ENCODE measurements at places on chromosomes 16 and 17.

GRCh38 chr16:59545721-59546120 is 811.6 kb upstream of the GOT2 start:
- no peak for DNase-seq

DNA sequence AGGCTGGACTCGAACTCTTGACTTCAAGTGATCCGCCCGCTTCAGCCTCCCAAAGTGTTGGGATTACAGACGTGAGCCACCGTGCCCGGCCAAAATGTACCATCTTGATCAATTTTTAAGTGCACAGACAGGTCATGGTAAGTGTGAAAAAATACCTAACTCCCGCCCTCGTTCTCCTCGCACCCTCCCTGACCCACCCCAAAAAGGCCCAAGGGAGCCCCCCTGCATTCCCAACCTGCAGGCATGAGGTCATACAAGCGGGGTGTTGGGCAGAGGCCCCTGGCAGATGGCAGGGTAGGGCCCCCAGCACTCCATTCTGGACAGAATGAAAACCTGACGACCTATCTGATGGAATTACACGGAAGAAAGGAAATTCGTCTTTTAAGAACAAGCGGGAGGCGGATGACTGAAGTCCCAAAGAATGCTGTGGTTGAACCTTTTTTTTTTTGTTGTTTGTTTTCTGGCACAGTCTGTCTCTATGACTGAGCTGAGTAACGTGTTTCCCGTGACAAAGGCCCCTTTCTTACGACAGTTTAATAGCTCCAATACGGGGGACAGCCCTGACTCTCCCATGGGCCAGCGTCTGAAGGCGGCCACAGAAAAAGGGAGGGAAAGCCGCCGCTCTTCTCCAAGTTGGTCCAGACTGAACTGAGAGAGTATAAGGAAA is 376.4 kb downstream of the SLC39A11 start:
- no peak for DNase-seq

GRCh38 chr17:76270127-76270592 is 5.0 kb downstream of the UBALD2 start:
- DNase-seq, result no peak

DNA sequence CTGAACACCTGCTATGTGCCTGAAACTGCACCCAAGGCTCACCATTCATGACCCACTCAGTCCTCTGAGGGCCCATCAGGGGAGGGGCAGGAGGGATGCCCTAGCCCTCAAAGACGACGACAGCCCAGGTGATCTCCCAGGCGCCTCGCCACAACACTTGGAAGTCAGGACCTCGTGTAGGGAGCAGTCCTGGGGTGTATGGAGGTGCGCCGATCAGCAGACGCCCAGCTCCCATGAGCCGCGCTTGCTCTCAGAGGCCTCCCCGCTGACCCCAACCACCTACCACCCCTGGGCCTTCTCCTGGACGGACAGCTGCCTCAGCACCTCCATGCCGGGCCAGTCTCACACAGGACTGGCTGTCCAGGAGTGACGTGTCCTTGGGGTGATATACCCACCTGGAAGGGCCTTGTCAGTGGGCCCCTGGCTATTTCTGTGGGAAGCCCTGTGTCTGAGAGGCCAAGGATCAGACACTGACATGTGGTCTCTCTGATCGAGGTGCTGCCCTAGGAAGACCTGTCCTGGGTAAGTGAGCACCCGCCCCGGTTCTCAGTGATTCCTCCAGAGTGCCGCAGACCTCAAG is 26.7 kb downstream of the KDM8 start:
- DNase-seq, result no peak

GRCh38 chr17:29112771-29113295 is 67.4 kb downstream of the MYO18A start:
- DNase-seq, result no peak

DNA sequence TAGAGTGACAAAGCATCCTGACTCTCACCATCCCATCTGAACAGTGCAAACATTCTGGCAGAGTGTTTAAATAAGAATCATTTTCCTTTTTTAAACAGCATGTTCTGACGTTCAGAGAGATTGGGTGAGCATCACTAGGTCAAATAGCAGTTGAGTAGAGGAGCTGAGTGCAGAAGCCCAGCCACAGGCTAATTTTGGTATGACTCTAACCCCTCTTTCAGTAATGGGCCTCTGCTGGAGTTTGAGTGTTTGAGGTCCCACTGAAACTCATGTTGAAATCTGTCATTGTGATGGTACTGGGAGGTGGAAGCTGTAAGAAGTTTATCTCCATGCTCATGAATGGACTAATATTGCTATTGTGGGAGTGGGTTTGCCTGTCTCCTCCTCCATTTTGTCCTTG is 194.4 kb downstream of the SALL1 start:
- no peak for DNase-seq

DNA sequence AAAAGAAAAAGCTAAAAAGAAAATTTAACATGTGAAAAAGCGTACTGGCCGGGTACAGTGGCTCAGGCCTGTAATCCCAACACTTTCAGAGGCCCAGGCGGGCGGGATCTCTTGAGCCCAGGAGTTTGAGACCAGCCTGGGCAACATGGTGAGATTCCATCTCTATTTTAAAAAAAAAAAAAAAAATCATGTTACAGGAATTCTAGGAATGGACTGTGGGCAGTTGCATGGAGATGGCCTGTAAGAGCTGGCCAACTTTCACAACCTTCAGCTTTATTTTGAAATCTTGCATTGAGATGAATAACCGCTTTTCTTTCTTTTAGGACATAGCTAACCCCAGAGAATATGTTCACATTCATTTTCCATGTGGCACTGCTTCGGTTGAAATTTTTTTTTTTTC is 8.2 kb upstream of the CIAO3 start:
- DNase-seq, result no peak

DNA sequence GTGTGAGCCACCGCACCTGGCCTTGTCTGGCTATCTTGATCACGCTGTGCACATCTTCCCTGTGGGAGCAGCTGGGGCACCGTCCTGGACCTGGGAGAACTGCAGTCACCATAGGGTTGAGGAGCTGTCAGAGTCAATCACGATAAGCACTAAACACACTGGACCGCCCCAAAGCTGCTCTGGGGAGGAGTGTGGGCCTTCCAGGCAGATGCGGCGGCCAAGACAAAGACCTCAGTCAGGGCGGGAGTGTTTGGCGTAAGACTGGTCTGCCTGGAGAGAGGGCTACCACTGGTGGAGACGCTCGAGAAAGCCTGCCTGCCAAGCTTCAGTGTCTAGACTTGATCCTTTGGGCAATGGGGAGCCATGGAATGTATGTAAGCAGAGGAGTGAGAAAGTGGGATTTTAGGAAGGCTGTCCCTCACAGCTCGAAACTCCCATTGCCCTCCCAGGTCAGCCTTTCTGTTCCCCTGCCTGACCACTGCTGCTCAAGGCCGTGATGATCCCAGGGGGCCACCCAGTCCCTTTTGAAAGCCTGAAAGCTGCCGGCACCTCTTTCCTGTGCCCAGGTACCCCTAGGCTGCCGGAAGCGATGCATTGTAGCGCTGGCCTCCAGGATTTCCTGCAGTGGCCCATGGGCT is 29.3 kb upstream of the CIBAR2 start:
- no peak for DNase-seq

GRCh38 chr16:68823401-68824135 is 19.8 kb upstream of the TANGO6 start:
- no peak for DNase-seq

DNA sequence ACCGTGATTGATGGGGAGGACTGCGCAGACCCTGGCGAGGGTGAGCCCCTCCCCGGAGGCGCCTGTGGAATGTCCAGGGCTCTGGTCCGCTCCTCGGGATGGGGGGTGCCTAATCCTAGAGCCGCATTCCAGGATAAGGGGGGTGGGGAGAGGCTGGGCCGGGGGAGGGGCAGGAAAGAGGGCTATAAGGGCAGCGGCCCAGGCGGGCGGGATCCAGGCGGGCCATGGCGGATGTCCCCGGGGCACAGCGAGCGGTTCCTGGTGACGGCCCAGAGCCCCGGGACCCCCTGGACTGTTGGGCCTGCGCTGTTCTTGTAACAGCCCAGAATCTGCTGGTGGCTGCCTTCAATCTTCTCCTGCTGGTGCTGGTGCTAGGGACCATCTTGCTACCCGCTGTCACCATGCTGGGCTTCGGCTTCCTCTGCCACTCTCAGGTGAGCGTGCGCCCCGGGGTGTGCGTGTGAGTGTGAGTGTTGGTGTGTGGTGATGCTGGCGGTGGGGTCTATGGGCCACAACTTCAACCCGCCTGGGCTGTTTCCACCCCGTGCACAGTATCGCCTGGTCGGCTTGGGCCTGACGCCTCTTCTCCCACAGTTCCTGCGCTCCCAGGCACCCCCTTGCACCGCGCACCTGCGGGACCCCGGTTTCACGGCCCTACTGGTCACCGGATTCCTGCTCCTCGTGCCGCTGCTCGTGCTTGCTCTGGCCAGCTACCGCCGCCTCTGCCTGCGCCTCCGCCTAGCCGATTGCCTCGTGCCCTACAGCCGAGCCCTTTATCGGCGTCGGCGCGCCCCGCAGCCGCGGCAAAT is at the start of gene TMEM88:
TMEM88 (plus strand) TSS at position 216 of the 809 bp plus-strand sequence; CDS start at position 225, 9 bp downstream.
- no peak for DNase-seq

DNA sequence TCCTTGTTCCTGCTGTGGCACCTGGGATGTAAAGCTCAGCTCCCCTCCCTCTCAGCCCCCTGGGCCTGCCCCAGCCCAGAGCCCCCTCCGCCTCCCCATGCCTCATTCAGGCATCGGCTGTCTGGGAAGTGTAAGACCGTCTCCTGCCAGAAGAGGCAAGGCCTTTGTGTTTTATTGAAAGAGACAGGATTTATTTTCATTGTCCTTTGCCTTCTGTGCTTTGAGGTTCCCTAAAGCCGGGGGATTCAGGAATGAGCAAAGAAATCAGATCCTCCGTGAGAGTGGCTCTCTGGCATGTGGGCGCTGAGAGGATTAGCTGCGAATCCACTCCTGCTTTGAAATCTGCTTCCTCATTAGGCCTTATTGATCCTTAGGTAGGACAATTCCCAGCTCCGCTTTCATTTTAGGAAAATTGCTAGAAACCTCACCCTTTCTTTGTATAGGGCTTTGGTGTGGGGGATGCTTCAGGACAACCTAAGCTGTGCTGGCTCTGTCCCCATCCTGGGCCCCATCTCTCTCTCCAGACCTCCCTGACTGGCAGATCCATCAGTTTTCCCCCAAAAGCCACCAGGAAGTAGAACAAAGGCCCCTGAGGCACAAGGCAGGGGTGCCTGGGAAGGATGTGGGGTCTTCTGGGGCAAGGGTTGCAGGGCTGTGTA is 211.5 kb upstream of the TNRC6C start:
- DNase-seq, result no peak

DNA sequence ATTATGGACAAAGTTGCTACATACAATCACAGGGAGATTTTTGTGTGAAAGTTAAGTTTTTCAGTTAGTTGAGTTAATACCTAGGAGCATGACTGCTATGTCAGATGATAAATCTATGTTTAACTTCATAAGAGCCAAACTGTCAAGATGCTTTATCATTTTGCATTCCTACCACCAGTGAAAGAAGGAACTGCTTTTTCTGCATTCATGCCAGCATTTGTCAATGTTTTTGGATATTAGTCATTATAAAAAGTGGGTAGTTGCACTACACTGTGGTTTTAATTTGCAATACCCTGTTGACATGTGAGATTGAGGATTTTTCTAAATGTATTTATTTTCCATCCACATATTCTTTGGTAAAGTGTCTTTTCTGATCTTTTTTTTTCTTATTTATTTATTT is 434.0 kb upstream of the MON1B start:
- no peak for DNase-seq

GRCh38 chr16:18958621-18959029 is 25.1 kb upstream of the TMC7 start:
- DNase-seq, result no peak

DNA sequence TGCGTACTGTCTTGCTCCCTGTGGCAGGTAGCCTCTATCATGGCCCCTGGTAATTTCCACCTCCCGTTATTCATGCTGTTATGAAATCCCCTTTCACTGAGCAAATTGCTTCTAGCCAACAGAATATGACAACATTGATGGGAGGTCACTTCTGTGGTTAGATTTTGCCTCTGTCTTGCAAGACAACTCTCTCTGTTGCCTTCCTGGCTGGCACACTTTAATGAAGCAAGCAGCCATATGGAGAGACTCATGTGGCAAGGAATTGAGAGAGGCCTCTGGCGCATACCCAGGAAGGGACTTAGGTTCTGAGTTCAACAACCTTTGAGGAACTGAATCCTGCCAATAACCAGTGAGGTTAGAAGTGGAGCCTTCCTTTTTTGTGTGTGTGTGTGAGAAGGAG is 51.8 kb upstream of the GPRC5B start:
- no peak for DNase-seq

- no peak for DNase-seq
Measured at GRCh38 chr16:89293276-89294143, 76.0 kb downstream of the ZNF778 start.

- no peak for DNase-seq
Measured at GRCh38 chr16:72049110-72049509, 5.2 kb upstream of the HP start.

- no peak for DNase-seq
Measured at GRCh38 chr16:9238346-9238745, 146.9 kb downstream of the HAPSTR1 start.

GRCh38 chr16:72917051-72917450 is 130.9 kb downstream of the ZFHX3 start:
- DNase-seq, result no peak
